ENCODE measurements at places on chromosomes 11 and 22.

DNA sequence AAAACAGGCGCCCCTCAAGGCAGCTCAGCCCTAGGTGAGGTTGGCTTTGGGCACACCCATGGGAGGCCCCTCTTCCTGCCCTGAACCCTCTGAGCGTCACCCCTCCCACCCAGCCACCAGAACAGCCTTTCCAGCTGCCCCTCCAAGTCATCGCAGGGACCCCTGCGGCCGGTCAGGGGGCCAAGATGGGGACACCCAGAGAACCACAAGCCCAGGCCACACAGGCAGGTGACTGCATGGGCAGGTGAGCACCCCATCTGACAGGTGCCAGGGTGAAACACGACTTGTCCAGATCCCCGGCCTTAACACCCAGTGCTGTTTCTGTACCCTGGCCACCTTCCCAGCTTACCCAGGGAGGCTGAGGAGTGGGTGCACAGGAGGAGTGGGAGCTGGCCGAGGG, 24.6 kb upstream of the GRAMD4 start:
- no peak for DNase-seq

- no peak for DNase-seq
Observed at GRCh38 chr22:19717181-19717580, 2.9 kb downstream of the SEPTIN5 start.

- DNase-seq: no peak
Observed at GRCh38 chr11:90646706-90647105, 423.9 kb upstream of the CHORDC1 start.

- DNase-seq: no peak
Observed at GRCh38 chr22:43474161-43475101, 62.6 kb downstream of the MPPED1 start.

DNA sequence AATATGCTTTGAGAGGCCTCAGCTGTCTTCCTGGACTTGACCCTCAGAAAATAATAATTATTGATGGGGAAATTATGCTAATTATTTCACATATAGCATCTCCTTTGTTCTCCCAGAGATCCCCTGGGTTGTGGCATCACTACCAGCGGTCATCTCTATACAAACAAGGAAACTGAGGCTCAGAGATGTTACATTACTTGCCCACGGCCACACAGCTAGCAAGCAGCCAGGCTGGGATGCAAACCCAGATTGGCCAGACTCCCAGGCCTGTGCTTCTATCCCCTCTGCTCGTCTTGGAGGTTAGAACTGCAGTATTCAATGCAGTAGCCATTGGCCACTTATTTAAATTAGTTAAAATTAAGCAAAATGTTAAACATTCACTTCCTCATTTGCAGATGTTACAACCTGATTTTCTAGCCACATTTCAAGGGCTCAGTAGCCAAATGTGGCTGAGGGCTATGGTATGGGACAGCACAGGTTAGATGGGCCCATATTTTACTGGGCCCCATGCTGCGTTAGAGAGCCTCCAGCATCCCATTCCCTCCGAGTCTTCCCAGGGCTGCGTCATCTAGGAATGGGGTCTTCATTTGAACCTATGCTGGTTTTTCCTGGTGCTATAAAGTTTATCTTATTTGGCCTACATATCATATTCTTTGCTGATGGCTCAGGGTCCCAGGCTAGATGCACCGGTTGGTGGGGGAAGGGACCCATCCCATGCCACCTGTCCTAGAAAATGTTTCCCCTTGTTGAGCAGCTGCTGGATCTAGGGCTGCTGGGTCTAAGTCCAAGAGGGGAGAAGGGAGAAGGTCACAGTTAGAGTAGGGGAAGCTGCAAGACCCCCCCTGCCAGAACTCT, 2.2 kb downstream of the SLC35C1 start:
- DNase-seq: no peak

DNA sequence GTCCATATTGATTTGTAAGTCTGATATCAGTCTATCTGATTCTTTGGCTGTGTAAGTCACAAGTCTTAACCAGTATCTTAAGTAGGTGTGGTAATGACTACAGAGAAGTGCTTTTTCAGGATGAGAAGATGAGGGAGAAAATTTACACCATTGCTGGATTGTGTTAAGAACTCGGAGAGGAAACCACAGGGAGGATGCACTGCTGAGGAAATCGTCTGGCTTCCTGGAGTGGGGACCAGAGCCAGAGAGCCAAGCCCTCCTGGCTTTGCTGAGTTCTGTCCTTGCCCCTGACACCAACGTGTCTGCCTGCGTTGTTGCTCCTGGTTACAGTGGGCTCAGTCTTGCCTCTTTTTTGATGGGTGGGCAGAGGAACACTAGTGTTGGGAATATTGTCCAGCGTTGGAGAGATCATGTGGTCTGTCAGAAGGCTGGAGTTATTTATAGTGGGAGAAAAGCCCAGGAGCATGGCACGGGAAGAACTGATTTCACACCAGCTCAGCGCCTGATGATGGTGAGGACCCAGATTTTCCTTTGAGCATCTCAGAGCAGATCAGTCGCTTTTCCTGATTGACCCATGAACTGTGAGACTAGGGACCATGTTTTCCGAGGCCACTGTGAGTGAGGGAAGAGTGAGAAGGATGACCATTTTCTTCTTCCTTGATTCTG, 29.6 kb downstream of the MARK2 start:
- no peak for DNase-seq

DNA sequence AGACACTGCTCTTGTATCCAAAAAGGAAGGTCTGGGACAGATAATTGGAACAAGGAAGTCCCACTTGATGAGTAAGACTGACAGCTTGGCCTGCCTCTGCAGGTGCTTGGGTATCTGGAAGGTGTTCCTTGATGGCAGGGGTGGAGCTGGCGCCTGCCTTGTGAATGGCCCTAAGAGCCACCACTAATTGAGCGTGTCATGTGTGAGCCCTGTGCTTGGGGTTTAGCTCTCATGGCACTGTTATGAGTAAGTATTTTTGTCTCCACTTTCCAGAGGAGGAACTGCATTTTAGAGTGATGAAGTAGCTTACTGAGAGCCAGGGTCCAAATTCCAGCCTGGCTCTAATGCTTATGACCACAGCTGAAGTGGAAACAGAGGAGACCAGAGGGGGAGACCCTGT, 71.2 kb upstream of the NECTIN1 start:
- no peak for DNase-seq

GRCh38 chr11:118050208-118050891, 26.5 kb upstream of the TMPRSS4 start:
- no peak for DNase-seq

GRCh38 chr11:56013805-56014204, 13.6 kb upstream of the OR5AS1 start:
- no peak for DNase-seq

GRCh38 chr22:36433318-36434231, 45.8 kb upstream of the MYH9 start:
- no peak for DNase-seq

- DNase-seq: no peak
Observed at GRCh38 chr22:23787910-23788309, 1.1 kb downstream of the SMARCB1 start.

DNA sequence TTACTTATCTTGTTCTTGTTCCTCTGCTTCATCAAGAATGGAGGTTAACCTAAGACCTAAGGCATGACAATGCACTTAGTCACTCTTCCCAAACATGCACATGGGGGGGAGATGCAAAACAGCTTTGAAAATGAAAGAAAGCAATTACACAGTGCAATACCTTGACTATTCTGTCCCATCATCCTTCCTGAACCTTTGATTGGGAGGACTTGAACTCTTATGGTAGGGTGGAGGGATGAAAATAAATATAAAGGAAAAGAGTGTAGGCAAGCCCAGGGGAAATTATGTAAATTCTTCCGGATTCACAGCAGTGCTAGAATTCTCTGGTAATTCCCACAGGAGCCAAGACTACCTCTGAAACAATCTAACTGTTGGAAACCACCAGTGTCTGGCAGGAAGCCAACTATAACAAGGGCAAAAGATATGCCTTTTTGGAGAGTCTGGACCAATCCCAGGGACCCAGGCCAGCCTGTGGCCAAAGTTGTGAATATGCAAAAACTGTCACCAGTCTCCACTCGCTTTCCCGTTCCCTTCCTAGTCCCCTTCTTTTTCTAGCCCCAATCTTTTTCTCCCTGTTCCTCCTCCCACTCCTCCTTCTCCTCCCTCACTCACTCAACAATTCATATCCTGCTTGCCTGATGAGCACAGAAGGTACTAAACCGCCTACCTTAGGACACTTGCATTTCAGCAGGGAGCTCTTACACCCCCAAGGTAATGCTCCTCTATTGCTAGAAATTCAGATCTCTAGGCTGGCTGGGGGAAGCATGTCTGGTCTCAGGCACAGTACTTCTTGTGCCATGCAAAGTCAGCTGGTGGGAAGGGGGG, 2.5 kb upstream of the RCN1 start:
- no peak for DNase-seq

- DNase-seq: no peak
Observed at GRCh38 chr22:17779286-17780115, 5.2 kb upstream of the BID start.

GRCh38 chr11:117934526-117935307, 5.5 kb upstream of the TMPRSS13 start:
- no peak for DNase-seq

Measured in retina (tissue), 1 donor.